AG10803 (cell line): ENCODE measurements at places on chromosomes 16 and 17.

GRCh38 chr16:4137438-4137837 is 21.2 kb upstream of the ADCY9 start:
- no peak for DNase-seq

DNA sequence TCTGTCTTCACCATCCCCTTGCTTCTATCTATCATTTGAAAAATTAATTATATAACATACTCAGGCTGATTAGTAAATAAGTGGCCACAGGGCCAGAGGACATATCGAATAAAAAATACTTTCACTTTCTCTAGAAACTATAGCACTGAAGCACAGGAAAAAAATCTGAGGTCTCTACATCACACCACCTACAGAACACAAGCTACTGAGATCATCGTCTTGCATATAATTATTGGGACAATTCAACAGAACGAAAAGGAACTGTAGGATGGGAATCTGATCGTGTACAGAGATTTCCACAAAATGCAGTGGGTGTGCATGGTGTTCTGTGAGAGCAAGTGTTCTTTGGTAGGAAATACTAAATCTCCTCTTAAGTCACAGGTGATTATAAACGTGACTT is 289.6 kb upstream of the ERCC4 start:
- no peak for DNase-seq

GRCh38 chr17:8117980-8118768 is at the start of gene ALOXE3:
Gene ALOXE3, minus strand, starts transcription at chr17:8118514. Its CDS starts 524 bp downstream, at chr17:8117990.
- DNase-seq = peak; percentile 52

GRCh38 chr16:24571096-24571495 is 31.7 kb downstream of the RBBP6 start:
- no peak for DNase-seq

DNA sequence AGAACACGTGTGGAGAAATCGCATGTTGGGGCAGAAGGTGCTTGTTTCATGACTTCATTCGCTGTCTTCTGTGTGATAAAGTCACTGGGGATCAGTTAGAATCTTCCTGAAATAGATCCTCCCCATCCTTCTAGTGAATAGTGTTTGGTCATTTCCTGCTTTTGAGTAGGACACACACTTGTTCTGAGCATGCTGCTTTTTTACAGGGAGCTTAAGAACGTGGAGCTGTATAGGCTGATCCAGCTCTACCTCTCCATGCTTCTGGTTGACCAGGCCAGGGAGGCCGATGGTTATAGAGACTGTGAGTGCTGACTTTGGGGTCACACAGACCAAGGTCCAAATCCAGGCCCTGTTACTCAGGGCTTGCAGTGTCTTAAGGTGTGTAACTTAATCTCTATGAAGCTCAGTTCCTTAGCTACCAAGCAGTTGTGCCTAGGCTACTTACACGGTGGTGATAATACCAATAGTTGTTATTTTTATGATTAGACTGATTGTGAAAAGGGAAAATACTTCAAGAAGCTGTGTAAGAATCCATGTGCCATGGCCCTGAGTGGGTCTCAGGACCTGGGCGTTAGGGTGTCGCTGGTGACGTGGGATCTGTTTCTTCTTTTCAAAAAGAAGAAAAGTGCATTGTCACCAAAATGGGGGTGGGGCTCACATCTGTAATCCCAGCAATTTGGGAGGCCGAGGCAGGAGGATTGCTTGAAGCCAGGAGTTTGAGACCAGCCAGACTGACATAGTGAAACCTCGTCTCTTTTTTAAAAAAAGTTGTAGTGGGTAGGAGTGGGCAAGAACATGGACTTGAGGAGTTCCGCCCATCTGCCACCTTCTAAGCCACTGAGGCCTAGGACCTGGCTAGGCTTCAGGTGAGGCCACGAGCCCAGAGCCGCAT is 64.1 kb upstream of the LGALS9 start:
- no peak for DNase-seq

- peak; percentile 22 for DNase-seq
Observed at GRCh38 chr16:86661706-86662105, 83.4 kb downstream of the FOXL1 start.

DNA sequence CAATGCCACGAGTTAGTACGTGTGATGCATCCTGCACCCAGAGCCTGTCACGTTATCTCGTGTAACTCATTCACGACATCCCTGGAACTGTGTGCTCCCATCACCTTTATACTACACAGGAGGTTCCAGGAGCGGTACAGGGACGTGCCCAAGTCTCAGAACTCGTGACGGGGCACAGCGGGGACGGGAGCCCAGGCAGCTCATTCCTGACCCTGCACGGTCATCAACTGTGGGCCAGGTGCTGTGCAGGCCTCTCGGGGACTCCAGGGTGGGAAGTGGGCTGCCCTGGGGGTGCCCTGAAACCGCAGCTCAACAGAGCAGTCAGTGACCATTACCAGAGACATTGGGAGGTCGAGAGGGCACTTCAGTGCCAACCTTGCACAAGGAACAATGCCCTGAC is 11.1 kb upstream of the KIF19 start:
- DNase-seq = no peak

DNA sequence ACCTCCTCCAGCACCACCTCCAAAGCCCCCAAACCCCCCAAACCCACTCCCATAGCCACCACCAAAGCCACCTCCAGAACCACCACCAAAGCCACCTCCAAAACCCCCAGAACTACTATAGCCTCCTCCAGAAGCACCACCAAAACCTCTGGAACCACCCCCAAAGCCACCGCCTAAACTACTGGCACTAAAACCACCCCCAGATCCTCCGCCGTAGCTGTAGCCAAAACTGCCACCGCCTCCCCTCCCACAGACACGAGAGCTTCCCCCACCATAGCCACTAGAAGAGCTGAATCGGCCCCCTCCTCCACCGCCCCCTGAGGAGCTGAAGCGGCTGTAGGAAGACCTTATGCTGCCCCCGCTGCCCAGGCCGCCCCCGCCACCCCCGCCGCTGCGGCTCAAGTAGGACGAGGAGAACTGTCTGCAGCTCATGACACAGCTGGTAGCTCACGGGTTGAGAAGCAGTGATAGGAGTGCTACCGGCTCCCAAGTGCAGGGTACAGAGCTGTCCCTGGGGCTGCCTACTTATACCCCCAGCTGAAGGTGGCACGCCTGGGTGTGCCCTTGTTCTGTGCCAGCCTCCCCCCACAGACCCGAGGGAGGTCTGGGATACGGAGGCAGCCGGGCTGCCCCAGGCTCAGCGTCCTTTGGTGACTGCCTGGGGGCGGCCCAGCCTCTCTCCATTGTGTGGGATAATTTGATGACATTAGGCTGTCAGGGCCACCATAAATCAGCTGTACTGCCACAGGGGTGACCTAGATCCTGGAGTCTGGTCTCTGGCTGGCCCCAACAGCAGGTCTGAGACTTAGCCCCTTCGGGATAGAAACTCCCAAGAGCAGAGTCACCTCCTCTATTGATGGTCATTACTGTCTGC is at the start of gene KRT9:
Gene KRT9, minus strand, starts transcription at position 499 of the 874 bp plus-strand sequence. Its CDS starts 67 bp downstream, at position 432.
- no peak for DNase-seq

GRCh38 chr17:21394265-21394664 is 18.1 kb downstream of the KCNJ12 start:
- peak; percentile 44 for DNase-seq

- DNase-seq = peak; percentile 34
Observed at GRCh38 chr16:55943267-55943666, 68.1 kb upstream of the CES5A start.

DNA sequence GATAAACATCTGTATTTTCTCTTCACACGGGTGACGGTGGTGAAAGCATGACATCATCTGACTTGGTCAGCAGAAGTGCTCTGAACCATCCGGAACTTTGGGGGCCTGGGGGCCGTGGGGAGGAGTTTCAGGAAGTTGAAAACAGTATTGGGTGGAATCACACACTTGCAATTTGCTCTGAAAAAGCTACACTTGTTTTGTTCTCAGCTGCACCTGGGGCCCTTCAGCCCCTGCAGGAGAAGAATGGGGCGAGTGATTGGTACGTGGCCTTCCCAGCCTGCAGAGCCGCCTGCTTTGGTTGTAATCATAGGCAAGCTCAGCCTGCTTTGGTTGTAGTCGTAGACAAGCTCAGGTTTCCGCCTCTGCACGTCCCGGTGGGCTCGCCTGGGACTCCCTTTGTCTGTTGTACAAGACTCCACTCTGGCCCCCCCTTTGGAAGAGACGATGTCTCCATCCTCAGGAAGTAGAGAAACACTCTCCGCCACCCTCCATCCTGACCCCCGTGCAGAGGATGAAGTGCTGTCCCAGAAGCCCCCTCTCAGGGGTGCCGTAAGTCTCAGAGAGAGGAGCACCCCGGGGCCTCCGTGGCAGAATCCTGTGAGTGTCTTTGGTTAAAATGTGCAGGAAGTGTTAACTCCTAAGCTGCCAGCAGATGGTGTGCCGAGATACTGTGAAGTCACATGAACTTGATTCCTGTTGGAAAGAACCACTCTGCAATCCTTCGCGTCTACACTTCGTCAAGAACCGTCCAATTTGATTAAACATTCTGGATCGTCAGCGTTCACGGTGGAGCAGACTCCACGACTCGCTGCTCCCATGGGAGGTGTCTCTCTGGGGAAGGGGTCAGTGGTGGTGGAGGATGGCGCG is 5.4 kb downstream of the BANP start:
- DNase-seq = peak; percentile 49

DNA sequence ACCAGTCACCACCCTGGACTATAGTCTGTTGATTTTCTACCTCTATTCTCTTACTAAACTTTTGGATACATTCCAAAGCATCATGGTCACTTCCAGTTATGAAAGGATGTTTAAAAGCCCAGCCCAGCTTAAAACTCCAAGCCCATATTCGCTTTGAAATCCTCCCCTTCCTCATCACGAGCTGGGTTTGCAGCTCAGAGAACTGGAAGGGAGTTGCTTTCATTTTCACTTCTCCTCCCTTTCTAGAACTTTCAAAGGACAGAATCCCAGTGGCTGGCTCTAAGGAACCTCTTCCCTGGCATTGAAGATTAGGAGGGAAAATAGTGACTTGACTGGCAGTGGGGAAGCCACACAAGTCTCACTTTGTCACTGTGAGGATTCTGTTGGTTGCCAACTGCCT is 100.1 kb upstream of the DYNLRB2 start:
- no peak for DNase-seq

DNA sequence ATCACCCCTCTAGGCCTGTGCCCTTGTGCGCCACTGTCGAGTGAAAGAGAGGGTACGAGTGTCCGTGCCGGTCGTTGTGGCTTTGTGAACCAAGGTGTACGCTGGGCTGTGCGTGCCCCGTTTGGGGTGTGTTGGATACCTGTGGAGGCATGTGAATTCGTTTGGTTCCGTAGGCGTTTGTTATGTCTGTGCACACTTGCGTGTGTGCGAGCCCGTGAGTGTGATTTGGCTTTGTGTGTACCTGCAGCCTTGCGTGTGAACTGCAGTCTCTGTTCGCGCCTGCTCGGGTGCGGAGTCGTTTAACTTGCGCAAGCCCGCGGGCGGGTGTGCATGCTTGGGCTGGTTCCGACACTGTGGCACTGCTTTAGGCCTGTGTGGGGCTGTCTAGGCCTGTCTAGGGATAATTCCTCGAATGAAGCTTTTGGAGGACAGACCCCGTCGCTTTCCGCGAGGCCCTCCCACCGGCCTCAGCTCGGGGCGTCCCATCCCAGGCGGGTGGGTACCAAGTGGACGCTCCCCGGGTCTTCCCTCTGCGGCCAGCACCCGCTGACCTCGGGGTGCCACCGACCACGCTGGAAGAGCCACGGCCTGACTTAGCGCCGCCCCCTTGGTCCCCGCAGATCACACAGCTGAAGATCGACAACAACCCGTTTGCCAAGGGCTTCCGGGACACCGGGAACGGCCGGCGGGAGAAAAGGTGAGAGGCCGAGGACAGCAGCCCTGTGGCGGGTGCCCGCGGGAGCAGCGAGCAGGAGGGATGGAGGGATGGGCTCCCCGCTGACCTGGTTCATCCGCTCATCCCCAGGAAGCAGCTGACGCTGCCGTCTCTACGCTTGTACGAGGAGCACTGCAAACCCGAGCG is 4.4 kb downstream of the TBX2 start:
- no peak for DNase-seq

DNA sequence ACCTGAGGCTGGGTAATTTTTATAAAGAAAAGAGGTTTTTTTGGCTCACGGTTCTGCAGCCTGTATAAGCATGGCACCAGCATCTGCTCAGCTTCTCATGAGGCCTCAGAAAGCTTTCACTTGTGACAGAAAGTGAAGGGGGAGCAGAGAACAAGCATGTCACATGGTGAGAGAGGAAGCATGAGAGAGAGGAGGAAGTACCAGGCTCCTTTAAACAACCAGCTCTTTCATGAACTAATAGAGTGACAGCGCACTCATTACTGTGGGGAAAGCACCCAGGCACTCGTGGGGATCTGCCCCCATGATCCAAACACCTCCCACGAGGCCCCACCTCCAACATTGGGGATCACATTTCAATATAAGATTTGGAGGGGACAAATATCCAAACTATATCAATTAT is 86.8 kb downstream of the USP32 start:
- no peak for DNase-seq

DNA sequence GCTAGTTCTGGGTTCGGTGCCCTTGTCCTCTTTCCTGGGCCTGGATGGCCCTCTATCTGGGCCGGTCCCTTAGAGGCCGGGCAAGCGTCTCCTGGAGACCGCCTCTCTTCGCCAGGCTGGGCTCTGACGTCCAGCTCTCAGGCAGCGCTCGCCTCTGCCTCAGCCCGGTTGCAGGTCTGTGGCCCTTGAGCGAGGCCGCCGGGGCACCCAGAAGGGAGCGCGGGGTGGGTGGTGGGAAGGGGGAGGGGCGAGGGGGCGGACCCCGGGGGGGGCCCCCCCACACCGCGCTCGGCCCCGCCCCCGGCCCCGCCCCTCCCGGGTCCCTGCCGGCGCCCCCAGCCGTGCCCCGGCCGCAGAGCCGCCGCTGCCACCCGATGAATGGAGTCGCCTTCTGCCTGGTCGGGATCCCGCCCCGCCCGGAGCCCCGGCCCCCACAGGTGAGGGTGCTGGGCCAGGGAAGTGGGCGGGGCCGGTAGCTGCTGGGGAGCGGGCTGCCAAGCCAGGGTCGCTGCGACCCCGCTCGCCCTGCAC is at the start of gene ARHGAP23:
Gene ARHGAP23, plus strand, starts transcription at position 353 of the 531 bp plus-strand sequence. Its CDS starts 22 bp downstream, at position 375.
- peak; percentile 76 for DNase-seq

DNA sequence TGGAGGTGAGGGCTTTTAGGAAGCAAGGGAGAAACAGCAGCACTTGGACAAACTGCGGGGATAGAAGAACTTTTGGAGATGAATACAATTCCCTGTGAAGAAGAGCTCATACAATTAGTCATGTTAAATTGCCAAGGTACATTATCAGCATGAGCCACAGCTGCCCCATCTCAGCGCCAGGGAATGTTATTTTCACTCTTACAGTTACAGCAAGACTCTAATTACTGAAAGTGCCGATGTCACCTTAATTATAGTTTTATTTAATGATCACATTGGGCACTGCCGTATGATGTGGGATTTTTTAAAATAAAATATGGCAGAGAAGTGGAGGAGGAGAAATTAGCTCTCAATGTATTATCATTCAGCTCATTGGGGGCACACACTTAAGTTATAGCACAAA is 144.8 kb upstream of the MON1B start:
- no peak for DNase-seq

DNA sequence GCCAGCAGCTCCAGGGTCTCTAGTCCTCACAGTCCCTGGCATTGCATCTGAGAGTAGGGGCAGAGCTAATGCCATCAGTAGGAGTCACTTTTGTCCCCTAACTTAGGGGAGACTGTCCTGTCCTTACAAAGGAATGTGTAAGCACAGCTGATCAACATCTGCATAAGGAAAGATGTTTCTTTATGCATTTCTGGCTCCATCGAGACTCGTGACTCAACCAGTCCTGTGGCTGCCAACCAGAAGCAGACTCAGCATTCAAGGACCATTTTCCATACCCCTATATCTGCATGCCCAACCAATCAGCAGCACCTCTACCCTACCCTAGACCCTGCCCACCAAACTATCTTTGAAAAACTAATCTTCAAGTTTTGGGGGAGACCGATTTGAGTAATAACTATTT is 8.2 kb upstream of the MPP2 start:
- DNase-seq = peak; percentile 31

- no peak for DNase-seq
Observed at GRCh38 chr17:20992416-20992815, 50.4 kb downstream of the USP22 start.

GRCh38 chr17:65530523-65531255 is 30.8 kb downstream of the AXIN2 start:
- DNase-seq = no peak
